ENCODE measurements at places on chromosomes 1 and 21.
A peak's percentile ranks its signal among the peaks of the same experiment; 100 is the strongest.

DNA sequence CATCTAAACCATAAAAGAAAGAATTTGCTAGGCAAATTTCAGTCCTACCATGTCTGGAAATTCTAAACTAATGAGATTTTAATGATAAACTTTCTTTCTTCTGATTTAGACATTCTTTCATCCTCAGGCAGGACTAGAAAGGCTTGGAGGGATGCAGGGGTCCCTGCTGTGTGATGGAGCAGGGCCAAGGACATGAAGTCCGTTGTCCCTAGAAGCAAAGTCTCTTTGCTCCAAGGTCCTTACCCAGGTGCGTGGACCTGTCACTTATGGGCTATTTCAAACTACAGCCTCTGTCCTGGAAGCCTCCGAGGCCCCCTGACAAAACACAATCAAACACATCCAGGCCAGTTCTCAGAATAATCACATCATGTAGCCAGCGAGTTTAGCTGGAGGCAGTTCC is 26.6 kb downstream of the URB1 start:
- DNase-seq, result no peak

DNA sequence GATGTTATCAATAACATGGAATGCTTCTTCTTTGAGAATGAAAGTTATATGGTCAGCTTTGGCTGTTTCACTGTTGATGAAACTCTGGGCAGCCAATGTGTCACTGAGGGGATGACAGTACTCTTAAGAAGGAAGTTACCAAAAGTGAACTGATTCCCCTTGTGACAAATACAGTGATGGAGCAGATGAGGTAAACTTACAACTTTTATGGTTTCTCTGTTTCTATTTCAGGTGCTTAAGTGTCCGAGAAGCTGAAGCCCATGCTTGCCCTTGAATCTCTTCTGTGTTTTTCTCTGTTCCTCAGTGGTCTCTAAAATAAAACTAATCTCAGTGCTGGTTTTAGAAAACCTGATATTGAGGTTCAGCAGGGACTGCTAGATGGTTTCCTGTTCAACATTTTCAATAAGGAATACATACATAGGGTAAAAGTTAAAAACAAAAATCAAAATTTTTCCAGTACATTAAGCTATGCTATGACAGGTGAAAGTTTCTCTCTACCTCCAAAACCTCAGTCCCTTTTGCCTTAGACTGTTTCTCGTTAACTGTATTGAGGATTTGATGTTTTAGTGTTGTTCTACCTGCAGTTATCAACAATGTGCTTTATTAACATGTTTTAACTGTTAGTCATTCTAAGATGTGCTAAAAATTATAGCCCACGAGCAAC is 454.4 kb upstream of the ADGRL4 start:
- DNase-seq, result no peak

DNA sequence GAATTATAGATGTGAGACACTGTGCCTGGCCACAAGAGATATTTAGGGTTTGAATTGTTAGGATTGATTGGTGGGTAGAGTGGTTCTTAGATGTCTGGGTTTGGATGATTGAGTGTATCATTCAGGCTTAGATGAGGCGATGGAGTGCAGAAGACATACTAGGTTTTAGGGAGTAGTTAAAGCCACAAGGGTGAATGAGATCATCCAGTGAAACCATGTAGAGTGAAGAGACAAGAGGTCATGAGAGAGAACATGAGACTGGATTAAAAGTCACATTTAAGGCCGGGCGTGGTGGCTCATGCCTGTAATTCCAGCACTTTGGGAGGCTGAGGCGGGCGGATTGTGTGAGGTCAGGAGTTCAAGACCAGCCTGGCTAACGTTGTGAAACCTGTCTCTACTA is 37.2 kb downstream of the ZFYVE9 start:
- DNase-seq, result no peak

GRCh38 chr1:47664356-47664755 is 226.5 kb downstream of the FOXD2 start:
- no peak for DNase-seq

DNA sequence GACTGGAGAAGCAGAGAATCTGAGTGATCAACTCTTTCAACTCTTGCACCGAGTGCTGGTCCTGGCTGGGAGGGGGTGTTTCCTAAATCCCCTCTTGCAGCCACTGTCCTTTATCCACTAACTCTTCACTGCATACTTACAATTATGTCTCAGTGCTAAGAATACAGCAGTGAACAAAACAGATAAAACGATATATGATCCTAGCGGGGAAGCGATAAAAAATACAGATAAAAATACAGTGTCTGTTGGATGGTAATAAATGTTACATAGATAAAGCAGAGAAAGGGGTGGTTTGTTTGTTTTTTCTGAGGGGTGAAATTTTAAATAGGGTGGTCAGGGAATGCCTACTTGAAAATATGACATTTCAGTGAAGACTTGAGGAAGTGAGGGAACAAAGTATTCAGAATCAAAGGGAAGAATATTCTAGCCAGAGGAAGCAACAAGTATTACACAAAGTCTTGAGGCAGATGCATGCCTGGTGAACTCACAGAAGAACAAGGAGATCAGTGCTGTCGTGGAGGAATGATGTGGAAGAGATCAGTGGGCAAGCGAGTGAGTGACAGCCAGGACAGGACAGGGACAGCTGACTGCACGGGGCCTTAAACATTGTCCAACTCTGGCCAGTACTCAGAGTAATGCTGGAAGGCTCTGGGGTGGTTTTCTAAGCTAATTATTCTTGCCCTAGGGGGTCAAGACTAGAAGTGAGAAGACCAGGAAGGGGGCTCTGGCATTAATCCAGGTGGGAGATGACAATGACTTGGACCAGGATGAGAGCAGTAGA is 110.0 kb downstream of the APP start:
- no peak for DNase-seq

GRCh38 chr1:87093286-87093685 is 178.9 kb downstream of the HS2ST1 start:
- DNase-seq, result no peak

GRCh38 chr1:68321084-68321685 is 88.9 kb upstream of the WLS start:
- DNase-seq, result peak; percentile 62

DNA sequence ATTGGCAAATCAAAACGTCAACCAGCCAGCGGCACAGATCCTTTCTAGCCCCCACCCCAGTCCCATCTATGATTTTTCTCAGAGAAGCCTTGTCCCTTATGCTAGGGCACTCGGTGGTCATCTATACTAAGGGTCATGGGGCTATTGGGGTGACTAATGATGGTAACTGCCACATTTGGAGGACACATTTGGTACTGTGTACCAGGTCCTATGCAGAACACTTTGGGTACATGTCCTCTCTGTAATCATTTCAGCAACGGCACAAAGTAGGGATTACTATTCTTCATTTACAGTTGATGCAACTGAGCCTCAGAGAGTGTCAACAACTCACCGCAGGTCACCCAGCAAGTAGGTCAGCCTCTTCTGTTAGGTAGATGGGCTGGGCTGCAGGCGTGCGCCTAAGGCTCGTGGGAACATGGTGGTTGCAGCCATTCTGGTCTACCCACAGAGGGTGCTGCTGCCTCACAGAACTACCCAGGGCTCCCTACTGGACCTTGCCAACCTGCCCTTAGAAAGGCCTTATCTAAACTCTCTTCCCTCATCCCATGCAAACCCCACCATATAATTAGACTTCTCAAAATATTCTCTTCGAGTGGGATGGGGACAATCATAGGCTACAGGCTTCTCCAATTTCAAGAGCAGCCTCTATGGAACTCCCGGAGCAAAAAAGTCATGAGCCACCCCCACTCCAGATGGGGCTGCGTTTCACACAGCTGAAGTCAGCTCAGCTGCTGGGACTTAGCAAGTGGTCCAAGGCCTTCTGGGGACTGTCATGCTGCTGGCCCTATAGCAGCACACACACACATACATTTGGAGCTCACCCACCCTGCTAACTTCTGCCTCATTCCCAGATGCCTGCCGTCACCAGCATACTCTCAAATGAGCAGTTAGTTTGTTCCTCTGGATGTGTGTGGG is 5.8 kb upstream of the SDHB start:
- peak; percentile 84 for DNase-seq

GRCh38 chr1:9843576-9843945 is 19.8 kb upstream of the CLSTN1 start:
- peak; percentile 48 for DNase-seq

- DNase-seq, result no peak
Observed at GRCh38 chr1:245751116-245751515, 596.3 kb downstream of the KIF26B start.

DNA sequence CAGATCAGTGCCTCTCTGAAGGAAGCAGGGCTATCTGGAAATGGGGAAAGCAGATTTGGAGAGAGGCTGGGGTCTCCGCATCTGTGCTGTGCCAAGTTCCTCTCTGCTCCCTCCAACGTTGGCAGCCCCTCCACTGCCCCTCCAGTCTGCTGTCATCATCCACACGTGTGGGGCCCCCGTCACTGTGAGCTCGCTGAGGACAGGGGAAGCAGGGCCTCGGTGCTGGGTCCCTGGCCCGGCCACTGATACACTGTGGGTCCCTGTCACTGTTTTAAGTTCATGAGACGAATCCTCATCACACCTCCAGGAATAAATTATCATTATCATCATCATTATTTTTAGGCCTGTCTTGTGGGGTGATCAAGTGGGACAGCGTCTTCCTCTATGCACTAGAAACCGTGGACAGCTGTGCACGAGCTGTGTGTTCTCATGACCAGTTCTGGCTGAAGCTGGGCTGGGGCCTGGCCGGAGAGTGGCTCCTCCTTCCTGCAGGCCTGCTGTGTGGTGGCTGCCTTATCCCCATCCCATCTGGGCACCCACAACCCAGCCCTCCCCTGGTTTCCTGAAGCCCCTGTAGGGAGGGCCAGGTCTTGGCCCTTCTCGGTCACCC is 52.2 kb downstream of the DMRTB1 start:
- peak; percentile 38 for DNase-seq

DNA sequence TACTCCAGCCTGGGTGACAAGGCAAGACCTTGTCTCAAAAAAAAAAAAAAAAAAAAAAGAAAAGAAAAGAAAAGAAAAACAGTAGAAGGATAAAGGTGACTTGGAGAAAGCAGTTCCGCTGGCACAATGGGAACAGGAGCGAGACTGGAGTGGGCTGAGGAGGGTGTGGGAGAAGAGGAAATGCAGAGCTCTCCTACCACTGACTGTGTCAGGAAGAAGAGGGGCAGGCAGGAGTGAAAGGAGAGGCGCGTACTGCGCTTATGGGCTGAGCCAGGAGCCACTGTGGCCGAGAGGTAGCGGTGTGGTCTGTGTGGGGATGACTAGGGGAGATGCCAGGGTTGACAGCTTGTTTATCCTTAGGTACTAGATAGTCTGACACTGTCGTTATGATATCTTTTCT is 6.4 kb upstream of the PROK1 start:
- no peak for DNase-seq

Data from NCI-H82 (cell line).